ENCODE measurements at places on chromosomes 4 and X.

DNA sequence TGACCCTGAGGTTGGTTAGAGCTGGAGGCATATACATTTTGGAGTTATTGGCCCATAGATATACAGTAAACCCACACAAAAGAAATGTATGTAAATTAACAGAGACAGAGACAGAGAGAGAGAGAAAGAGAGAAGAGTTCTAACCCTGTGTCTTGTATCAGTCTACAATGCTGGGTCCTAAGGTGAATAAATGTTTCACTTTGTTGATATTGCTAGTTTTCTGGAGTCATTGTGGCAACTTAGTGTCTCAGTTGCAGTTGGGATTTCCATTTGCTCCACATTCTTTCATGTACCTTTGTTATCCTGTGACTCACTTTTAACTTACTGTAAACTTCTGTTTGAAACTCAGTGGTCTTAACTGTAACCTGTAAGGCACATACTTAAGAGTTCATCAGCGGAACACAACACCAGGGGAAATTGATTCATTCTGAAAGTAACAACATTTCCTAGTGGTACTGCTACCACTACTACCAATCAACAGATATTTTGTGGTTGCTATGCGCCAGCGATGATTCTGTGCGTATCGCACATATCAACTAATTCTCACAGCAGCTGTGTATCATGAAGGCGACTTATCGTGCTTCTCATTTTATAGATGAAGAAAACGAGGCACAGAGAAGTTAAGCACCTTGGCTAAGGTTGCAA, 38.5 kb upstream of the ETDA start:
- no peak for DNase-seq

GRCh38 chrX:111868726-111869638, 7.0 kb upstream of the TRPC5OS start:
- DNase-seq = no peak

DNA sequence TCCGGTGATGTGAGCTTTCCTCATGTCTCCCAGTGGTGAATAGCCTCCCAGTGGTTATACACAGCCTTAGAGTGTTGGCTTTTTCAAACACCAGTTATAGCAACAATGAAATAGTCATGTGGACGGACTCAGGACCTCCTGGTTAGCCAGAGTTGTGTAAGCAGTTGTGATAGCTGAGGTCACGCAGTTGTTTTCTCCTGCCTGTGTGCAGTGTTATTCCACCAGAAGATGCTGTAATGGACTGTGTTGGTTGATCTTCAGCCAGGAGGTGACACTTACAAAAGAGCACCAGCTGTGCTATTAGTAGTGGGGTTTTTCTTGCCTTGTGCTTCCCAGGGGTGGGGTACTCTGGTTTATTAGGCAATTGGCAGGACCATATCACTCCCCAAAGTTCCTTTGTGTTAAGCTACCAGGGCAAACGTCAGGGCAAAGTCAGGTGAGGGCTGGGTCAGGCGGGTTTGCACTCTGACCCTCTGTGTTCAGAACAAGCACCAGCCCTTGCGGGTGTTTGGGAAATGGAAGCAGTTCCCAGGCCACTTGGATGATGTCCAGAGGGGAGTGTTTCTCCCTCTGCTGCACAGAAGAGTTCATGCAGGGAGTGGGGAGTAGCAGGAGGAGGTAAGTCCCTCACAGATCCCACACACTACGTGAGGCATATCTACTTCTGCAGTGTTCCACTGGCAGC, 252.6 kb downstream of the TMEM47 start:
- DNase-seq = no peak

GRCh38 chrX:40784516-40785151, 49.3 kb upstream of the MED14 start:
- DNase-seq = no peak

DNA sequence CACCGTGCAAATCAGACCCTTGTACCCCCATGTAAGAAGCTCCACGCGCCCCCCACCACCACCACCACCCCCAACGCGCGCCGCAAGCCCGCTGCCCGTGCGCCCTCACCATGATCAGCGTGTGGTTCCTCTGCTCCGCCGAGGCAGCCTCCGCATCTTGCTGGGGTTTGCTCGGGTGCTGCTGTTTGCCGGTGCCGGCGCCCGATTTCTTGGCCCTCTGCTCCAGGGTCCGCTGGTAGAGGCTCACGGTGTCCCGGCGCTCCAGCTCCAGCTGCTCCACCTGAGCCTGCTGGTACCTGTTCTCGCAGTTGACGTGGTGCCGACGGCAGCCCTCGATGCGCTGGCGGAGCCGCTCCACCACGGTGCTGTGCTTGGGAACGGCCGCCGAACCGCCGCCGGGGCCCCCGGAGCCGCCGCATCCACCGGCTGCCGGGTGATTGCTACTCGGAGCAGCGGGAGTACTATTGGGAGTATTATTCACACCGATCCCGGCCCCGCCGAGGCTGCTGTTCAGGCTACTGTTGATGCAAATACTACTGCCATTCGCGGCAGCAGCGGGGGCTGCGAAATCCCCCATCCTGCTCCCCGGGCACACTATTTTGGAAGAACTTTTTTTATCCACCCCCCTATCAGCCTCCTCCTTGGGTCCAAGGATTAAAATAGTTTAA, 1.1 kb downstream of the MAML3 start:
- peak; percentile 16 for DNase-seq

GRCh38 chr4:110294165-110294564, 95.8 kb upstream of the ELOVL6 start:
- DNase-seq = no peak

GRCh38 chr4:24477919-24478318, 106.4 kb downstream of the DHX15 start:
- peak; percentile 18 for DNase-seq

- no peak for DNase-seq
These were observed 7.9 kb downstream of the BMPR1B start for GRCh38 chr4:94765648-94766047.

DNA sequence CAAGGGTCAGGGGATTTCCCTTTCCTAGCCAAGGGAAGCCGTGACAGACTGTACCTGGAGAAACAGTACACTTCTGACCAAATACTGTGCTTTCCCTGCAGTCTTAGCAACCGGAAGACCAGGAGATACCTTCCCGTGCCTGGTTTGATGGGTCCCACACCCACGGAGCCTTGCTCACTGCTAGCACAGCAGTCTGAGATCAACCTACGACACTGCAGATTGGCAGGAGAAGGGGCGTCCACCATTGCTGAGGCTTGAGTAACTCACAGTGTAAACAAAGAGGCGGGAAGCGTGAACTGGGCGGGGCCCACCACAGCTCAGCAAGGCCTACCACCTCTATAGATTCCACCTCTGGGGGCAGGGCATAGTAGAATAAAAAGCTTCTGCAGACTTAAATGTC, 48.7 kb upstream of the SRD5A3 start:
- DNase-seq = no peak

GRCh38 chrX:70009970-70010369, 39.8 kb downstream of the AWAT2 start:
- no peak for DNase-seq

GRCh38 chrX:117972711-117973109, 143.9 kb downstream of the KLHL13 start:
- DNase-seq = peak; percentile 0

GRCh38 chr4:145132511-145133098, 34.5 kb downstream of the ABCE1 start:
- no peak for DNase-seq

GRCh38 chr4:78356251-78356786, 195.3 kb upstream of the ANXA3 start:
- no peak for DNase-seq

GRCh38 chrX:148904421-148905111, 404.1 kb downstream of the AFF2 start:
- DNase-seq = no peak

DNA sequence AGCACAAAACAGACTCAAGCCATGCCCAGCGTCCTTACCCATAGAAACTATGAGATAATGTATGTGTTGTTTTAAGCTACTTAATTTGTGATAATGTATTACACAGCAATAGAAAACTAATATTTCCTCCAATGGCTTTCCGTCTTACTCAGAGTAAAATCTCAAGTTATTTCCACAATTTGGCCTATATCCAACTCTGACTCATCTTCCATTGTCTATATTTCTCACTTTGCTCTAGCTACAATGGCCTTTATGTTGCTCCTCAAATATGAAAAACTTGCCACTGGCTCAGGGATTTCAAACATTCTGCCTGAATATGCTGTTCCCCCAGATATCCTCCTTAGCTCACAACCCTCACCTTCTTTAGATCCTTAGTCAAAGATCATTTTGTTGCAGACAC, 31.6 kb downstream of the IQCM start:
- DNase-seq = no peak

- DNase-seq = no peak
These were observed 12.4 kb downstream of the YIPF6 start for GRCh38 chrX:68511255-68511654.

GRCh38 chrX:154596290-154596929, 11.5 kb downstream of the CTAG1A start:
- DNase-seq = peak; percentile 56

- DNase-seq = no peak
These were observed 31.5 kb downstream of the TEC start for GRCh38 chr4:48237996-48238645.

GRCh38 chrX:105910563-105911105, 88.3 kb downstream of the NRK start:
- no peak for DNase-seq

- DNase-seq = no peak
These were observed 8.6 kb upstream of the HAUS3 start for GRCh38 chr4:2250357-2251072.

GRCh38 chrX:110276778-110277177, 41.1 kb downstream of the AMMECR1 start:
- no peak for DNase-seq

GRCh38 chrX:27565992-27566391, 24.2 kb upstream of the DCAF8L2 start:
- DNase-seq = no peak

DNA sequence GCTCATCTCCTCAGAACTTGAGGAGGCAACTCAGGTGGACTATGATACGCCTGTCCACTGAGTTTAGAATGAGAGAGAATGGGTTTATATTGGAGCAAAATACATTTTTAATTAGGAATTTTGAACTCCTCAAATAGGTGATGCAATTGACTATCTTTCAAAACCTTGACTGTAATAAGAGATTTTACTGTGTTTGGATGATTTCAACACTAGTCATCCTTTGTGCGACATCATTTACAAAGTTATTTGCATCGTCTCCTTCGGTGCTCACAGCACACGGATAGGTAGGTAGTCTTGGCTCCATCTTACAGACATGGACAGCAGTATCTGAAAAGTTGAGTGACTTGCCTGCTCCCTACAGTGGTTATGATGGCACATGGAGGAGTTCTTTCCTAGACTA, 67.0 kb downstream of the AASDH start:
- DNase-seq = no peak

- DNase-seq = no peak
These were observed 86.9 kb upstream of the SPANXN4 start for GRCh38 chrX:142938793-142939192.

- DNase-seq = no peak
These were observed 222.5 kb upstream of the RPL34 start for GRCh38 chr4:108397850-108398249.

DNA sequence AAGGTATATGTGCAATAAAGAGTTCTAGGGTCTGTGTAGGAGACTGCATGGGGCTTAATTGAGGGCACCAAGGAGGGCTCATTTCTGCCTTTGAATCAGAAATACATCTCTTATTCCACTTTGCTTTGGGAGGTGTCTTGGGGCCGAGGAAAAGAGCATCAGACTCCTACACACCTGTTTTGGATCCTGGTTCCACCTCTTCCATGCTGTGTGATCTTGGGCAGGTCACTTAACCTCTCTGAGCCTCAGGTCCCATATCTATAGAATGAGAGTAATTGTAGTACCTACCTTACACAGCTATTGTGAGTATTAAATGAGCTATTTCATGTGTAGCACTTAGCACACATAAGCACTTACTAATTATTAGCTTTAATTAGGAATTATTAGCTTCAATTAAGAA, 100.6 kb downstream of the RTL5 start:
- no peak for DNase-seq

DNA sequence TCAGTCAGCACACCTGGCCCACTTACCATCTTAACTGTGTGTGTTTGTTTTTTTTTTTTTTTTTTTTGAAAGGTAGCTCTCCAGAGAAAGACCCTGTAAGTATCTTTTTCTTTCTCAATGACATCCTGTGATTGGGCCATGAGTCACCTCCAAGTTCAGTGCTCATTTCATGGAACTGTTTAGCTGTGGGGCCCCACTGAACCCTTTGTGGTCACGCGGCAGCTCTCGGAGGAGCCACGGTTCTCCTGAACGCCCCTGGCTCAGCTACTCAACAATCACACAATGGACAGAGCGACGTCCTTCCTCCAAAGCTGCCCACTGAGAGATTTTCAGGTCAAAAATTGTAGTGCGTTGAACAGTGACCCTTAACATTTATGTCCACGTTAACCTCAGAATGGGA, 14.2 kb upstream of the IL3RA start:
- DNase-seq = no peak

DNA sequence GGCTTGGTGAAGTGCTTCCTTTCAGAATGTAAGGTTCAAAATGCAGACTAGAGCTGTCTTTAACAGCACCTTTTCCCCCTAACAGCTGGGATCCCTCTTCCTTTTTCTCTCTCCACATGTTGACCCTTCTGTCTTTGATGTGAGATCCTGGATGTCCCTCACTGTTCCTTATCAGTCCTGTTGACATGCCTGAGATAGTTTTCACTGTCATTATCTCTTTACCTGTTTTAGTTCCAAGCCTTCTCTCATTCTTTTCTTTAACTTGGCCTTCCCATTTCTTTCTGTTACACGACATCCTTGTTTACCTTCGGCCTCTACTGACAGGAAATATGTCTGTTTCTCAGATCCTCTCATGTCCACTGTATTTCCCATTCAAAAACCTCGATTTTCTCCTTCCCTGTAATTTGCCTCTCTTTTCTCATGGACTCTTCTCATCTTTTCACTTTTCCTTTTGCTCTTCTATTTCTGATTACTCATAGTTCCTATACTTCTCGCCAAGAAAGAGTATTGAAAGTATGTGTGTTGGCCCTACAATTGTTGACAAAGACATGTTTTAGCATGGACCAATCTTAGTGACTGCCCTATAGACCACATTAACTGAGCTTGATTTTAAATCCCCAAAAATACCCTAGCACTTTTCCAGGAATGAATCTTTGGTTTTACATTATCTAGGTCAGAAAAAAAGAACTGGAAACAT, 1.2 kb upstream of the SOWAHB start:
- DNase-seq = no peak

All from T1000 (cell line).